ENCODE measurements at places on chromosomes 16 and 17.
A peak's percentile ranks its signal among the peaks of the same experiment; 100 is the strongest.

GRCh38 chr17:38914741-38915638, 10.4 kb upstream of the LASP1NB start:
- no peak for DNase-seq

DNA sequence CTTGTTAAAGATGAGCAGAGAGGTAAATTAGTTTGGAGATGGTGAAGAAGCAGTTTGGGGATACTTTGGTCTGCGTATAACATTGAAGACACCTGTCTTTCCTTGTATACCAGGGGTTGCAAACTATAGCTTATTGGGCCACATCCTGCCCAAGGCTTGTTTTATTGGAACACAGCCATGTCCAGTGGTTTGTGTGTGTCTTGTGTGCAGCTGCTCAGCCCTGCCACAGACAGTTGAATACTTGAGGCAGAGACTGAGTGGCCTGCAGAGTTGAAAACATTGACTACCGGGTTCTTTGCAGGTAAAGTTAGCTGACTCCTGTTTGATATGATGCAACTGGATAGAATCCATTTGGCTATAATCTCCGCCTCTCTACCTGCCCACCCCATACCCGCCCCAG, 224.4 kb downstream of the PRKCA start:
- DNase-seq = no peak

GRCh38 chr16:65908568-65908967, 457.9 kb upstream of the CDH5 start:
- peak; percentile 59 for DNase-seq

DNA sequence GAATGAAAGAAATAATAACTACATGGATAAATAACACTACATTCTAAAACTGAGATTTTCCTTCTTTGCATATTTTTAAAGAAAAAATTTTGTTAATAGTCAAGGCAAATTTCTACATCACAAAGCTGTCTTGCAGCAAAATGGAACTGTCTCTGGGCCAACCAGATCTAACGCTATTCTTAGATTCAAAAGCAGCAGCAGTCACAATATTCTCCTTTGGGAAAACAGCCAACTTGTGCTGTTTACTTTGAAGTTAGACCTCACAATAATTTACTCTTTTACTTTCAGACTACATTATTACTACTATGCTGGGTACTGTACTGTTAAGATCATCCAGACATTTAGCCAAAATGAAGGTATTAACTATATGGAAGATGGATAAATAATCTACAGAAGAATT, 189.1 kb downstream of the CEP112 start:
- no peak for DNase-seq
